ENCODE measurements at places on chromosomes 16 and 17. TPM values are rescaled to one million over a fixed set of nuclear protein-coding genes. Genes with fewer than 3 reads are reported as not detected.

DNA sequence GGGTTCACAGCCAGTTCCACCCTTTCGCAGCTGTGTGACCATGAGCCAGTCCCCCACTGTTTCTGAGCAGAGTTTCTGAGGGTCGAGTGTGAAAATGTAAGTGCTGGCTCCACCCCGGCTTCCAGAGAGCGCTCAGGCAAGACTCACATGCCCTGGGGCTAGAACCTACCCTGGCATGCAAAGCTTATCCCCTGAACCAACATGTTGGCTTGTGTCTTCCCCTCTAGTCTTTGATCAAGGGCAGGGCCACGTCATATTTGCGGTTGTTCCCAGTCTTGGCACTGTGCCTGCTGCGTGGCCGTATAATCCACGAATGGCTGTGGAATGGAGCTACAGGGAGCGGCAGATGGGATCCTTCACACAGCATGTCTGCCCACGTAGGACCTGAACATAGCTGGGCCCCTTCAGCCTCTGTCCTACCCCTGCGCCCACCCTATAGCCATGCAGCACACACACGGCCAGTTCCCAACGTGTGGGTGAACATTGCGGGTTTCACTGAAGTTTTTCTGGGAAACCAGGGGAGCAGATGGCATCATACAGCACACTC is 84.8 kb downstream of the MRM1 start:
- DNase-seq = no peak

- no peak for DNase-seq
Measured at GRCh38 chr17:68734187-68734900, 133.2 kb upstream of the FAM20A start.

- no peak for DNase-seq
Measured at GRCh38 chr16:67458121-67458641, 22.8 kb downstream of the ATP6V0D1 start.

DNA sequence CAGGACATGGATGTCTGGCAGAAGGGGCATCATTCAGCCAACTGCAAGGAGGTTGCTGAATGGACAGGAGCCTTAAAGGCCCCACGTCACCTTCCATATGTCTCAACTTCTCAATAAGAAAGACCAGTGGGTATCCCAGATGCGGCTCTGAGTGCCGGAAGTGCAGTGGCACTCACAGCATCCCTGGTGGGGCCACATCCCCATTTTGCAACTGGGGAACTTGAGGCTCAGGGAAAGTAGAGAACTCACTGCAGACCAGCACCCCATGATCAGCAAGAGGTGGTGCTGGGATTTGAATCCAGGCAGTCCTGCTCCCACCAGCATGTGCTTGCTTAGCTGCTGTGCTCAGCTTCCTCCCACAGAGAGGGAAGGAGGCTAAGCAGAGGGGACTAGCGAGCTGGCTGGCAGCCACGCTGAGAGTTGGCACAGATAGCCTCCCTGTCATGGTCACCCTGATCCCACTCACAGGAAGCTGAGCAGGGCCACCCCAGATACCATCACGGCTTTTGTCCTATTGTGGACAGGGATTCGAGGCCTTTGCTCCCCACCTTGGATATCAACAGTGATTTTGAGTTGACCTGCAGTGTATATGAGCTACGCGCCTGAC is 294.2 kb upstream of the FOXF1 start:
- no peak for DNase-seq

DNA sequence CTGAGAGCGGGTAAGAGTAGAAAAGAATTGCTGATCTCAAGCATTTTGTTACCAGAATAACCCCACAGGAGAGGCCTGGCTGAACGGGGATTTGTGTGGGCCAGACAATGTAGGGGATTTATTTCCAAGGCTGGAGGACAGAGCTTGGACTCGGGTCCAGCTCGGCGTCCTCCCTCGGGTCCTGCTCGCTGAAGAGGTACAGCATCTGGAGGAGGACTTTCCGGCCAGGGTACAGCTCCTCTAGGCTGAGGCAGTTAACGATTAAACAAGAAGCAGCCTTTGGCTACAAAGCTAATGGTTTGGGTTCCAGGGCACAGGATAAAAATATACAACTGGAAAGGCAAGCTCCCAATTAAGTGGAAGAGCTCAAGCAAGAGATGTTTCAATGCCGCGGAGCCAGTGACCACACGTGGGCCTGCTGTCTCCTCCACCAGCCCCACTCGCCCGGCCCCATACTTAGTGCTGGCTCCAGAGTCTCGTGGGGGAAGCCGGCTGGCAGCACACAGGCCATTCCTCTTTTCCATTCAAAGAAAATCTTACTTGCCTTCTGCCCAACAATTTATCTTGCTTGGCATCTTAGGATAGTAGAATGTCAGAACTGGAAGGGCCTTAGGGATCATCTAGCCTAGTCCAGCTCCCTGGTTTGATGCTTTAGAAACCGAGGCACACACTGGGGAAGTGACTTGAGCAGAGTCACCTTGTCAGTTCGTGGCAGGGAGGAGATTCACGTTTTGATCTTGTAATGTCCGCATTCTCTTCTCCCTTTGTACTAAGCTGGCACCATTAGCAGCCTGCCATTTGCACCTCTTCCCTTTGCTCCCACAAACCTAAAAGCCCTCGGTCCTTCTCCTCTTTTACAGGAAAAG is 85.9 kb upstream of the TBX2 start:
- DNase-seq = no peak

DNA sequence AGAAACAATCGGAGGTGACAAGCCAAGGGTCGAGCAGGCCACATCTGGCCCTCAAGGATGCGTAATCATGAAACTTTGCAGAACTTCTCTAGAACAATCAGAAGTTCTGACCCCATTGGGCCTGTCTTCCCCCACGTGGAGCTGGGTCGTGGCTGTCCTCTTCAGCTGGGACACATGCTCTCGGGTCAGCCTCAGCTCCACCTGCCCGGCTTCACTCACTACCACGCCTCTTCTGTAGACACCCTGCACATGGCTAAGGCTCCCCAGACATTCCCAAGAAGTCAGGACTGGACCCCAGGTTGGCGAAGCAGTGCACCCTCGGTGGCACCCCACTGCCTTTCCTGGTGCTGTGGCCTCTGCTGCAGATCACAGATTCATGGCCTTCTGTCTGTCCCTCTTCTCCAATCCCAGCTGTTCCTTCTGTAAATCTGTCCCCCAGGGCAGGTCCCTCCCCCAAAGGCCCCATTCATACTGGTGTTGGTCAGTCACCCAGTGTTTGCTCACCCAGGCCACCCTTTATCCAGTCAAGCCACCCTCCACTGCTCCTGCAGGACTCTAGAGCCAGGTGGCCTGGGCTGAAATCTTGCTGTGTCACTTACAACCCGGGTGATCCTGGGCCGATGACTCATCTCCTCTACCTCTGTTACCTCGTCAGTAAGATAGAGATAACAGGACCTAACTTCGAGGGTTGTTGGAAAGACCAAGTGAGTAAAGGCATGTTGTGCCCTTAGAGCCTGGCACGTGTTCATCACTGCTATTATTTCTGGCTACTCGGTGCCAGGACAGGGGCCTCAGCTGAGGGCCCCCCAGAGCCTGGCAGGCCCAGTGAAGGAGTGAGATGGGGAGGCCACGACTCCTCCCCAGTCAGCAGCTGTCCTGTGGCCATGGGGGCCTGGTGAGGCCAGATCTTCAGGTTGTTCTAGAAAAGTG is 1.4 kb upstream of the SLC5A11 start:
- no peak for DNase-seq

- no peak for DNase-seq
Measured at GRCh38 chr16:69325784-69326171, 4.6 kb downstream of the PDF start.

GRCh38 chr17:17505151-17505550 is 9.0 kb upstream of the RASD1 start:
- DNase-seq = no peak

DNA sequence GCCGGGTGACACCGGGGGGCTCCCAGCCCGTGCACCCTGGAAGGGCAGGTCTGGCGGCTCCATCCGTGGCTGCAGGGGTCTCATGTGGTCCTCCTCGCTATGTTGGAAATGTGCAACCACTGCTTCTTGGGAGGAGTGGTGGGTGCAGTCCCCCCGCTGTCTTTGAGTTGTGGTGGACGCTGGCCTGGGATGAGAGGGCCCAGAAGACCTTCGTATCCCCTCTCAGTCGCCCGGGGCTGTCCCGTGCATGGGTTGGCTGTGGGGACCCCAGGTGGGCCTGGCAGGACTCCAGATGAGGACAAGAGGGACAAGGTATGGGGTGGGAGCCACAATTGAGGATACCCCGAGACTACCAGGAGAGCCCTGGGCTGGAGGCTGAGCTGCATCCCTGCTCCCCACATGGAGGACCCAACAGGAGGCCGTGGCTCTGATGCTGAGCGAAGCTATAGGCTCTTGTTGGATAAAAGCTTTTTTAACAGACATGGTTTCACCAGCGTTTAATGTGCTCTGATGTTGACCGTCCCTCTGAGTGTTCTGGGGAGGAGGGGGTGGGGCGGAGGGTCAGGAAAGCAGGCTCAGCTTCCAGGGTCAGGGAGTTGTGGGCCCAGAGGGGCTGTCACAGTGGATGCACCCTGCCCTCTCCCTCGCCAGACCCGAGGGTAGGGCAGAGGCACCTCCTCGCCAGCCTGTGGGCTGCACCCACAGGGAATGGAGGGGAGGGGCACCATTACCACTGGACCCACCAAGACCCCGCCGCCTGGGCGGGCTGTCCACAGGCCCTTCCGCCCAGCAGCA is 5.4 kb downstream of the SPATA2L start:
- no peak for DNase-seq

- DNase-seq = peak; percentile 62
Measured at GRCh38 chr17:63881935-63882601, at the start of gene GH2. Gene GH2 (minus strand): TSS chr17:63881944. CDS start chr17:63881801, 143 bp downstream.

- no peak for DNase-seq
Measured at GRCh38 chr16:19745286-19746010, 27.4 kb downstream of the IQCK start.

The KRT33A gene
- polyA plus RNA-seq = not detected

The TBC1D3E gene
- polyA plus RNA-seq = 4.6 TPM

The WSCD1 gene
- polyA plus RNA-seq = 3.1 TPM

The HBQ1 gene
- 4.0 TPM for polyA plus RNA-seq

Data from cardiac muscle cell (in vitro differentiated cells and primary cell).